ENCODE measurements at places on chromosomes 2 and 18.

GRCh38 chr2:119494163-119494790 lies 30.0 kb downstream of the SCTR start:
- DNase-seq, result no peak

GRCh38 chr2:144606466-144607095 lies 86.7 kb upstream of the ZEB2 start:
- no peak for DNase-seq

GRCh38 chr2:68734688-68735525 lies at the start of gene ARHGAP25:
Gene ARHGAP25 (plus strand): TSS chr2:68734811. CDS start chr2:68735200, 389 bp downstream.
- DNase-seq, result no peak

DNA sequence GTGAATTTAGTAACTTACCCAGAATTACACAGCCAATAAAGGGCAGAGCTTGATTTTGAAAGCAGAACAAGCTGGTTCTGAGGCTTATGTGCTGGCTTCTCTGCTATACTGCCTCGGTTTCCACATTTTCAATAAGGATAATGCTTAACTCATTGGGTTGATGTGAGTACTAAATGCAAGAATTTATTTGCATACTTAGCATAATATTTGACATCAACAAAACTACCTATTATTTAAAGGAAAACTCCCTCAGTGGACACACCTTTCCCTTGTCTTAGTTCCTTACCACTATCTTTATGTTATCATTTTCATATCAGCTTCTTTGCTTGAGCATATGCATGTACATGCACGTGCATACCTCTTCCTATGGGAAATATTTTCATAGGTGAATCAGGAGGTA lies 3.0 kb upstream of the TGFA start:
- DNase-seq, result no peak

- no peak for DNase-seq
Measured at GRCh38 chr2:2649109-2650072, 318.3 kb upstream of the MYT1L start.

DNA sequence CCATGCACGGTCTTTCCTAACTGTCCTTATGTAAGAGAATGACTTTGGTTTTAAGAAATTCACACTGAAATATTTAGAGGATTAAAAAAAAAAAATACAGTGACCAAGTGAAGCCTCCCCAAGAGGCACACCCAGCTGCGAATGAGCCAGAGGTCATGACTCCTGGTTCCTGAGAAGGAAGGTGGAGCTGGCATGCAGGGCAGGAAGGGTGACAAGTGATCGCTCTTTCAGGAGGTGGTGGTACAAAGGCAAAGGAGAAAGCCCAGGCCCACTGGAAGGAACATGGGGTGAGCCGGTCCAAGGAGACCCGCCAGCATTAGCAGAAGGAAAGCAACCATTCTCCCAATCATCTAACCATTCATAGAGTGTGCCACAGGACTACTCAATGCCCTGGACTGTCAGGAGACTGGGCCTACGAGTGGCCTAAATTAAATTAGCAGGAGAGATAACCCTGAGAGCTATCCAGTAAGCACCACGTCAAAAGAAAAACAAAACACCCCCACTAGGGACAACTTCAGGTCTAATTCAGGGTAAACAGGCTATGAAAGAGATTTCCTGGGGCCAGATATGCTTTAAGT lies 7.8 kb downstream of the INO80C start:
- DNase-seq, result no peak
